ENCODE measurements at places on chromosomes 7 and 10.
A peak's percentile ranks its signal among the peaks of the same experiment; 100 is the strongest.

GRCh38 chr10:12588091-12588860 lies 238.9 kb downstream of the CAMK1D start:
- no peak for DNase-seq

DNA sequence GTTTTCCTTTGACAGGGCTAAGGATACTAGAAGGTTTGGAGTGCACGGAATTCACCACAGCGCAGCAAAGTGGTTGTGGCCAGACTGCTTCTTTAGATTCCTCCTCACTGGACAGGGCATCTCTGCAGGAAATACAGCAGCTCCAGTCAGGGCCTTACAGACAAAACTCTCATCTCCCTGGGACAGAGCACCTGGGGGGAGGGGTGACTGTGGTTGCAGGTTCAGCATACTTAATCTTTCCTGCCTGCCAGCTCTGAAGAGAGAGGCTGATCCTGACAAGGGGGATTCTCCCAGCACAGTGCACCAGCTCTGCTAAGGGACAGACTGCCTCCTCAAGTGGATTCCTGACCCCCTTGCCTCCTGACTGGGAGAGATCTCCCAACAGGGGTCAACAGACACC lies 1257.9 kb downstream of the NXPH1 start:
- DNase-seq = no peak

DNA sequence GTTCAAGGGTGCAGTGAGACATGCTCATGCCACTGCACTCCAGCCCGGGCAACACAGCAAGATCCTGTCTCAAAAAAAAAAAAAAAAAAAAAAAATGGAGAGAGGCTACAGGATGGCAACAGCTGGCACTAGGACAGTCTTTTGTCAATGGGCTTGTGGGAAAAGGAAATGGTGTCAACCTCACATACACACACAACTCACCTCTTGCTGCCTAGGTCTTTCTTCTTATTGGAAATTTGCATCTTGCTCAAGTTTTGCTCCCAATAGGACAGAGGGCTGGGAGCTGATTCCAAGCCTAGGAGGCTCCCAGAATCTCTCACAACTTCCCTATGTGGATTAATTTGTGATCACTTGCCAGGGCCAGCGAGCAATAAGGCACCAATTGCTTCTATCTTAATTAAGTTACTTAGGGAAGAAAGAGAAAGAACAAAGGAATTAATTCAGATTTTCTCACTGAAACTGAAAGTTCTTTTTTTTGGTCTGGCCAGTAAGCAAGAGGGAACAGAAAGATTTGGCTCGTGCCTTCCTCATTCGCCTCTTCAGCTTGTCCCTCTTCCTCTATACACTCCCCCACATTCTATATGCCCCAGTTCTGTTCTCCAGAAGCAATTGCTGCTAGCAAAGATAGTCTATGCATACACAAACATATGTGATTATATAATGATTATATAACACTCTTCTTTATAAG lies 33.8 kb downstream of the MAP3K8 start:
- no peak for DNase-seq

DNA sequence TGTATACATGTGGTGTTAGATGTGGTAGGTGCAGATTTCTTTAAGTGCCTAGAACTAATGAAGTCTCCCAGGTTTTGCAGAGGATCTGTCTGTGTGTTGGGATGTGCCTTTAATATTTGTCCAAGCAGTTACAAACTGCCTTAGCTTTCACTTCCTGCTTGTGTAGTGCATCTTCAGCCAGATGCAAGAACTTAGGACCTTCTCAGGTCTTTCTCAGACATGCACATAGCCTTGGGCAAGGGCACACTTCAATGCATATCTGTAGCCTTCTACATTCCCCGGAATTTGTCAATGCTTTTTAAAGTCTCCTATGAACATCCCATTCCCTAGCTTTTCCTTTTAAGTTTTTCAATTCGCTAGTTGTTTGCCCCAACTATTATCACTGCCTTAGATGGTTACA lies 47.2 kb upstream of the SLC39A12 start:
- no peak for DNase-seq

GRCh38 chr7:89023206-89023605 lies 227.7 kb upstream of the TEX47 start:
- no peak for DNase-seq

- peak; percentile 73 for DNase-seq
Measured at GRCh38 chr7:80499350-80499953, 12.4 kb downstream of the GNAT3 start.

DNA sequence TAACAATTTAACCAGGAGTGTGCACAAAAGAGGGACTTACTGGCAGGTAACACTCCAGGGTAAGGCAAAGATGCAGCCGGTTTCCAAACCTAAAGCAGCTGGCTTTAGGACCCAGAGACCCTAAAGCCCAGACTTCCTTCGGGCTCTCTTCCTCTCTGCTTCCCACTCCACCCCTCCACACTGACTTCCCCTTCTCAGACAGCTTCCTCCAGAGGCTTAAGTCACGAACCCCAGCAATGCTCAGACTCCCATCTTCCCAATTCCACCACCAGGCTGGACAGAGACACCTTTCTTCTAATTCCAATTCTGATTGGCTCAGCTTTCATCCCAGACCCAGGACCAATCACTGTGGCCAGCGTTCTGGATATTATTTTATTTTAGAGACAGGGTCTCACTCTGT lies 24.8 kb downstream of the STYXL1 start:
- DNase-seq = no peak

- DNase-seq = no peak
Measured at GRCh38 chr7:78178319-78178718, 379.7 kb downstream of the PHTF2 start.

GRCh38 chr7:105876091-105876963 lies at the start of gene ATXN7L1:
ATXN7L1 (minus strand) TSS chr7:105876599; CDS start chr7:105876558, 41 bp downstream.
- DNase-seq = peak; percentile 90

GRCh38 chr10:51656503-51656902 lies 42.9 kb downstream of the CSTF2T start:
- DNase-seq = no peak

- peak; percentile 87 for DNase-seq
Measured at GRCh38 chr10:8053446-8054243, 843 bp upstream of the GATA3 start.

DNA sequence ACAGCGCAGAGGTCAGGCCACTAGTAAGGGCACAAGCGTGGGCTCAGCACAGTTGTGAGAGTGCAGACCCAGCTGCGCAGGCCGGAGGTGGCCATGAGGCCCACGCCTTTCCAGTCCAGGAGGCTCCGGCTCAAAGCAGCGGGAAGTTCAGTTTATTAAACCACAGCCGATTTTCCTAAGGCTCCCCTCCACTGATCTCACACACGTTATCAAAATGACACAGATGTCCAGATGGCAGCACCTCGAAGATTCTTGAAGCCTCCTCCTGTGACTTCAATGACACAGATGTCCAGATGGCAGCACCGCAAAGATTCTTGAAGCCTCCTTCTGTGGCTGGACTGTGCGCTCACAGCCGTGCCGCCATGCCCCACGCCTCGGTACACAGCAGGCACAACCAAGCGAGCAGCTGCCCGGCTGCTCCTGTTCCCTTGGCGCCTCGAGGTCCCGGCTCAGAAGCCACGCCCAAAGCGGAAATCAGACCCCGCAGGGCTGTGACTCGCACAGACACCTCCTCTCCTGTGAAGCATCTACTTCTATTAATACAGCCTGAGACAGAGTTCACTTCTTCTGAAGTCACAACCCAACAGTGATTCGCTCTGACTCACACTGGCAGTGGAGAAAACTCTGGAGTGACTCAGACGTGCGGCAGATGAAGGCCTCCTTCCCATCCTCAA lies 122.7 kb downstream of the MAD1L1 start:
- peak; percentile 100 for DNase-seq

DNA sequence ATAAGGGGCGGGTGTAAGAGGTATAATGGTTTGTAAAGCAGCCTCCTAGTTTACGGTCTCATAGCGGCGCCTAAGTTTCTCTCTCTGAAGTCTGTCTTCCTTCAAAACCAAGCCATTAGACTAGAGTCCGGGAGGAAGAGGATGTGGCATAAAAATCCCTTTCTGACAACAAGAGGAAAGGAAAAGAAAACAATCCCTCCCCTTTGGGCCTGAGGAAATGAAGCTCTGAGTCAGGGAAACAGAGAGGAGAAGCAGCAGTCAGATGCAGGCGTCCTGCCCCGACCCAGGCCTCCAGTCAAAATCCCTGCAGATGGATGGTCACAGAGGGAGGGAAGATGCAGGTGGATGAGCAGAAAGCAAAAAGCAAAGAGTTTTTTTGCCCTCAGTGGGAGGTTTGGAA lies 23.7 kb downstream of the PARP12 start:
- DNase-seq = peak; percentile 65

- no peak for DNase-seq
Measured at GRCh38 chr10:12594448-12594944, 245.1 kb downstream of the CAMK1D start.

- peak; percentile 41 for DNase-seq
Measured at GRCh38 chr10:71266147-71266917, 52.7 kb upstream of the SLC29A3 start.

DNA sequence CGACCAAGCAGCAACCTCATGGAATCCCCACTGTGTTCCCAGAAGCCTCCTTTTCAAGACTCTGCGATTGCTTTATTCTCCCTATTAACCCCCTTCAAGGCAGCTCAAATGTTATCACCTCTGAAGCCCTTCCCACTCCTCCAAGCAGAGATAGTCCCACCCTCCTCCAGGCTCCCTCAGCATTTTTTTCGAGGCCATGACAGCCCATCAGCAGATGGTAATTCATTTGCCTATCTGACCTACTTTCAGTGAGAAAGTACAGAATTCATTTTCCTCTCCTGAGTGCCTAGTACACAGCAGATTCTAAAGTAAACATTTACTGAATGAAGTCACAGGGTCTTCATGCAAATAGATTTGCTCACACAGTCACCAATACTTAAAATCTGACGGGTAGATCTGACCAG lies 47.8 kb downstream of the HERPUD2 start:
- DNase-seq = no peak

- DNase-seq = no peak
Measured at GRCh38 chr10:7480742-7481367, 70.0 kb upstream of the SFMBT2 start.

DNA sequence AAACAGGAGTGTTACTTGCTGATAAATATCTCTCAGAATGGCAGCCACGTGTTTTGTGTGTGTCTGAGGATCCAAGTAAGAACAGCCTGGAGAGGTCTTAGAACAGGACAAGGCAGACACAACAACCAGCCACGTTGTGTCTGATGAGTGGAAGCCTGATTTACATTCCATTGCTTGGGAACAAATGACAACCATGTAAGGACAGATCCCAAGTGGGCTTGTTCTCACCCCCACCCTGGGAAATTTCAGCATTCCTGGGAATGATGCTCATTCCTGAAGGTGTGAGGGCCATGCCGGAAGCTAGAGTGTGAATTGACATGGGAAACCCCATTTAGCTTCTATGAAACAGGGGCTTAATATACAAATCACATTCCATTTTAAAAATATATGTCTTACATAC lies 35.9 kb downstream of the IL6 start:
- DNase-seq = no peak

- no peak for DNase-seq
Measured at GRCh38 chr7:38681882-38682281, 50.7 kb upstream of the AMPH start.

DNA sequence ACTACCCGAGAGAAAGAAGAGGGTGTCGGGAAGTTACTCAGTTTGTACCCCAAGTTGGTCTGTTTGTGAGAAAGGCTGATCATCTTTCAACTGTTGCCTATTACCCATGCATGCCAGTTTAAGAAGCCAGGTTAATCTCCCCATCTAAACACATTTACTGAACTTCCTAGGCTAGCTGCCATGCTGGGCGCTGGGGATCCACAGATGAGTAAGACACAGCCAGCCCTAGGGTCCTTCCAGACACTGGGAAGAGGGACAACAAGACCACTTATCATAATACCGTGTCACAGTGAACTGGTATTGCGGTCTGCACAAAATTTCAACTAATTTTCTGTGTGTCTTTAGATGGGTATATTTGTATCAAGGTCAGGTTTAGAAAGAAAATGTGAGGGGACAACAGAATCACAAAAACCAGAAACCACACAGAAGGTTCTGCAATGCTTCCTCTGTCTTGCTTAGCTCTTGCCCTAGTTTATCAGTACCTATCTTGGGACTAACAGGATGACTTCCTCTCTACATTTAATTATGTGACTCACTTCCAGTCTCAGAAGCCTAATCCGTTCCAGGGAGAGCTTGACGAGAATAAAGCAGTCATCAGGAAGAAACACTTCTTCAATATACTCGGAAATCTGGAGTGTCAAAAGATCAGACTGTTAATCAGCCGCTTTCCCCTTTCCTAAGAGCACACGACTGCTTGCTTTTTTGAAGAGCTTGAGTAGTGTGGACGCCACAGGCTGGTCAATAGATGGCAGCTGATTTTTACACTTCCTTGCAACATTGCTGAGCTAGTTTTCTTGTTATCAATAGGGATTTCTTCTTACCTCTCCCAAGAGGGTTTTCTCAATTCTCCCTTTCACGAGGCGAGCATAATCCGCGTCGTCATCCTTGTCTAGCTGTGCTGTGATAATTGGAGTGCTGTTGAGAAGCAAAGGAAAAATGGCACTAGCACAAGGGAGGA lies 45.7 kb downstream of the POLR3A start:
- DNase-seq = peak; percentile 87

DNA sequence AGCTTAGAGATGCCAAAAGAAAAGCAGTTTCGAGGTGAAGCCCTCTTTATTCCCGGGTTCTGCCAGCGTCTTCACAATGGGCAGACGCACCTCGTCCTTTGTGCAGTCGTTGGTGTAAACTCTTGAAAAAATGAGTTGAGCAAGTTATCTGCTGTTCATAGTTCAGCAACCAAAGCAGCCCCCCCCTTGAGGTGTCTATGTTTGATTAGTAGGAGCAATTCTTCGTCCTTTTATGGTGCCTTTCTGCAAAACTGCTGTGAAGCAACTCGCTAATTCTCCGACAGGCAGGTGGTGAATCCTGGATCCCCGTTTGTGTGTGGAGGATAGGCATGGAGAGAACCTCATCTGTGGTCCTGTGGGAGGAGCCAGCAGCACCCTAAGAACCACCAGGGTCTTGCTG lies 234.5 kb downstream of the GLRX3 start:
- DNase-seq = no peak

DNA sequence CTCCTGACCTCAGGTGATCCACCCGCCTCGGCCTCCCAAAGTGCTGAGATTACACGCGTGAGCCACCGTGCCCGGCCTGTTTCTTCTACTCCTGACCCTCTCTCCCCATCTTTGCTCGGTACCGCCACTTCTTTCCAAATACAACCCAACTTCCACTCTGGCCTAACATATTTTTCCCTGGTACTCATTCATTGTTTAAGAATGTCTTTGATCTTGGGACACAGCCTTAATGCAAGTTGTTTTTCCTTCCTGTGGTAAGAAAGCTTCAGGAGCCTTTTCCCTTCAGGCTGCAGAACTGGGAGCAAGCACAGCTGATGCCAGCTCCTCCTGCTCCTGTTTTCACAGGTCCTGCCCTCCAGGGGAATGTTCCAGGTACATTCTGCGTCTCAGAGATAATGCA lies 13.7 kb downstream of the CALML3 start:
- DNase-seq = peak; percentile 60

GRCh38 chr10:106360870-106361269 lies 803.6 kb downstream of the SORCS1 start:
- DNase-seq = no peak

GRCh38 chr10:112481602-112482001 lies 34.6 kb downstream of the VTI1A start:
- no peak for DNase-seq

- DNase-seq = no peak
Measured at GRCh38 chr10:44589944-44590449, 205.1 kb upstream of the CXCL12 start.

GRCh38 chr7:14021069-14021468 lies 31.6 kb upstream of the ETV1 start:
- no peak for DNase-seq
